Activated CD4-positive, alpha-beta T cell treated with anti-CD3 and anti-CD28 coated beads for 24 hours (primary cell): ENCODE measurements at places on chromosomes 6 and 20.

DNA sequence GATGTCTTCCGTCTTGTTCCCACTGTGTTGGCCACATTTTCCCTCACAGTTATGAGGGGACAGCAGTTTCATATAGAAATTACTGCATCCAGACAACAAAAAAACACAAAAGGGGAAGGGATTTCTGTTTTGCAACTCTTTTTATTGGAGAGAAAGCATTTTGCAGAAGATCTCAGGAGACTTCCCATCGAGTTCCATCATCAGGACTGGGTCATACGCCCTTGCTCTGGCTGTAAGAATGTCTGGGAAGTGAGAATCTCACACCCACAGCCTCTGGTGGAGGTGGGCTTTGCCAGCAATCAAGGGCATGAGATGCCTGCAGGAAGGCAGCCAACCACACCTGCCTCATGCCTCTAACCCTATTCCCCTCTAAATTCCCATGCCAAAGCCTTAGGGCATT is 5.8 kb upstream of the IGF2R start:
- DNase-seq: no peak

- no peak for DNase-seq
Measured at GRCh38 chr6:137518386-137518983, 24.3 kb upstream of the OLIG3 start.

DNA sequence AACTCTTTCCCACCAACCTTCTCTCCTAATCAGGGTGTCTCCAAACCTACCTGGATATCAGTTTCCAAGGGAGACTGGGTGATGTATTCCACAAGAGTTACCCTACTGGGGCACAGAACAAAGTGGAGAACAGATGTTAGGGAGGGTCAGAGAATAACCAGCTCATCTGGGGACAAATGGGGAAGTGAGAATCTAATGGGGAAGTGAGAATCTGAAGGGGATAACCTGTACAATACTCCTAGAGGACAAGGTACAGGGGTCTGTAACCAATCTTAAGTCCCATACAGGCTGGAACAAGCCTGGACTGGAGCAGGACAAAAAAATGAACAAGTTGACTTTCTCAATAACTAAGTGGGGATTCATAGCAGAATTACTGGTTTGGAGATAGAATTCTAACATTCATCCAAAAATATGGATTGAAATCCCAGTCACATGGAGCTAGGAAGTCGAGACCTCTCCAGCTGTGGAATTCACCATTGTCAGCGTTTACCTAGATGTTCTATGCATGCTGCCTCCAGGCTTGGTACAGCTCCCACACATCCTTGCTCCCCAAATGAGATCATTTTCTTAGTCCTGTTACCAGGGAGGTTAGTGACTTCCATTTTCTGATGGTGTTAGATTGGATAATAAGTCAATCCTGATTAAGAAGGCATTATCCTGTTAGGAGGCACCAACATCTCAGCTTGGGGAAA is 214.8 kb upstream of the MOCS1 start:
- DNase-seq: no peak

DNA sequence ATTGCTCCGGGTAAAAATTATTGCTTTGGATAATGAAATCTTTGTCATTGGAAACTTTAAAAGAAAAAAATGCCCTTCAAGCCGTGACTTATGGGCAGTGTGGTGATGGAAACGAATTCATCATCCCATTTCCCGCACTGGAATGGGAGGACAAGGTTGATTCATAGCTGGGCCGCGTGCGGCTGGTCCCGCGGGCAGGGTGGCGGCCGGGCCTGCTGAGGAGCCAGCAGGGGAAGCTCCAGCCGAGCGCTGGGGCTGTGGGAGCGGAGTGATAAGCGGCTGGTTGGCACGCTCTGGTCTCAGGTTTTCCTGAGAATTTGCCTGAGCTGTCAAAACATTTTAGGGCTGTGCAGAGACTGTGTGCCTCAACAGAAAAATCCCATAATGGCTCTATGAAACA is 351.7 kb downstream of the CDC5L start:
- DNase-seq: no peak

DNA sequence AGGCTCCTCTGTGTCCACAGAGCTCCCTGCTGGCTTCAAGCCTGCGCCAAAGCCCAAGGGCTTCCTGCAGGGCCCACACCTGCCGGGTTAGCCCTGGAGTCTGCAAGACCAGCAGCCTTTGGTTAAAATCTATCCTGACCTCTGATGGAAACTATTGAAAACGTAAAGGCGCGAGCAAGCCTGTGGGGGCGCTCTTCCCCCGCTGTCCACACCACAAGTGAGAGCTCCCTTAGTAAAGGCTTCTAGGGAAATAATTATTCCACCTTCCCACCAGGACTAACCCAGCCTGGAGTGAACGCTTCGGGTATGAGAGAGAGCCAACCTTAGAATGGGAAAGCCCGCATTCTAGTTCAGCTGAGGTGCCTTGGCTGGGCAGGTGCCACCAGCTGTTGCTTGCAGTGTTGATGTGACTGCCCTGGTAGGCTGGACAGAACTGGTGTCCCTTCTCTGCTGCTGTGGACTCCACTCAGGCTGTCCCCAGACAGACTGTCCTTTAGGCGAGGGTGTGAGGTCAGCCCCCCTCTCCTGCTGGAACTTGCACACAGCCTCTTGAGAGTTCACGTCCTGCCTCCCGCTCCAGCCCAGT is 68.7 kb downstream of the SYTL3 start:
- DNase-seq: no peak

DNA sequence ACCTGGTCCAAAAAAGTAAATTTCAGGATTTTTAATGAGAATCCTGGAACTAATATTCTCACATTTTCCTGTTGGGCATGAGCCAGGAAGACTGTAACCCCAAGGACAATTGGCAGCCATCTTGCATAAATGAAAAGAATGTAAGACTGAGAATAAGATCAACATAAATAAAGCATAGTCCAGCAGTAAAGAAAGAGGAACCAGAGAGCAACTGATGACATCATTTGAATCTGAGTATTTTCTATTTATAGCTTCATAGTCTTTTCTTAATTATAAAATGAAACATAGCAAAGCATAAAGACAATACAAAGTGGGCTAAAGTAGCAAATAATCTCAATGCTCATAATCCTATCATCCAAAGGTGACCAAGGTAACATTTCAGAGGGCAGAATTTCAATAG is 26.6 kb upstream of the FBXL4 start:
- DNase-seq: no peak

GRCh38 chr6:163324688-163325389 is 89.7 kb upstream of the QKI start:
- DNase-seq: no peak

DNA sequence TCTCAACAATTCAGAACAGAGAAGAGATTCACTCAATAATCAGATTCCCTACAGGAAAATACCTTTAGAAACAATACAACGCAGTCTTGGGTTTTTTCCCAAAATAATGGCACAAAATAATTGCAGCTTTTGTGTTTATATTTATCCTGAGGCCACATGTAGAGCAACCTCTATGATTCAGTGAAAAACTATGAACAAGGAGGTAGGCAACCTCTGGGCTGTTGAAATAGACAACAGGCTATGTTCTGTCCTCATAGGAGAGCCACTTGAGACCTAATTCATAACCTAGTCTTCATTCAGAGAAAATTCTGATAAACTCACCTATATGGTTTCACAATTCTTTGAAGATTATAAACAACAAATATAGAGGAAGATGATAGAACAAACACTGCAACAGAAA is 118.3 kb downstream of the KHDC1L start:
- DNase-seq: no peak

- DNase-seq: no peak
Measured at GRCh38 chr20:24795436-24795835, 153.6 kb upstream of the CST7 start.

- DNase-seq: no peak
Measured at GRCh38 chr20:62244644-62245108, 6.4 kb downstream of the OSBPL2 start.

DNA sequence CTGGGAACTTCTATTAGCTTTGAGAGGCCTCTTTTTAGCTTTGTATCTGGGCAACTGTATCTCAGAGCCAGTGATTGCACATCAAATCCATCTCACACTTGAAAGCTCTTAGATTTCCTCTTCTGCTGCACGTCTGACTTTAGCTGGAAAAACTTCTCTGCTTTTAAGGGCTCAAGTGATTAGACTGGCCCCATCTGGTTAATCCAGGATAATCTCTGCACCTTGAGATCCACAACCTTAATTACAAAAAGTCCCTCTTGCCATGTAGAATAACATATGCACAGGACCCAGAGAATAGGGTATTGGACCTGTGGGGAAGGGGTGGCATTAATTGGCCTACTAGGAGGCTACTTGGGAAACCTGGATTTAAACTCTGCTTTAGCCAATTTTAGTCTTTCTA is 24.2 kb downstream of the KLHL31 start:
- DNase-seq: no peak

DNA sequence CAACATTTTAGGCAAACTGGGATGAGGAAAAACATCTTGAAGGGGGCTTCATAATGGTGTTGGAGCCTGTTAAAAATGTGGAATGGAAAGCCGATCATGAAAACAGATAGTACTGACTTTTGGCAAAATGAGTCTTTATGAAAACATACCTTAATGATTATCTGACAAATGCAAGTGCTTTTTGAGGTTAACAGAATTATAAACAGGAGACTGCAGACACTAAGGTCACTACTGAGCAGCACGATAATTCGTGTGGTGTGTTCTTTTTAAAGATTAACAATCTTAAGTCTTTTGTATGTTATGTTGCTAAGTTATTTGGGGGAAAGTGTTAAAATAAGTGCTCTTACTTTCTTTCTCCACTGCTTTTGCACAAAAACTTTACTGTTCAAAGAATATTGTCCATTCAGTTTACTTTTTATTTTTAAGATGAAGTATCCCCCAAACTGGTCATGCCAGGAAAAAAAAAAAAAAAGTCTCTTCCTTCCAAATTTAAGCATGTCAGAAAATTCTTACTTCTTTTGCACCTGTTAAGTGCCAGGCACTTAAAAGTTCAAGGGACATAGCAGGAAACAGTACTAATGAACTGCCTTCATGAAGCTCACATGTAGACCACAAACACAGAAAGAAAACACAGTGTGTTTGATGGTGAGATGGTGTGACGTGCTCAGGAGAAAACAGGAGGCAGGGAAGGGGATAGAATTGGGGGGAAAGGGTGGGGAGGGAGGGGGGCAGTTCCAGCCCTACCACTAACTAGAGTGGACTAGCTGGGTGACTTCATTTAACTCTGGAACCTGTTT is 73.2 kb downstream of the CDYL start:
- DNase-seq: no peak

DNA sequence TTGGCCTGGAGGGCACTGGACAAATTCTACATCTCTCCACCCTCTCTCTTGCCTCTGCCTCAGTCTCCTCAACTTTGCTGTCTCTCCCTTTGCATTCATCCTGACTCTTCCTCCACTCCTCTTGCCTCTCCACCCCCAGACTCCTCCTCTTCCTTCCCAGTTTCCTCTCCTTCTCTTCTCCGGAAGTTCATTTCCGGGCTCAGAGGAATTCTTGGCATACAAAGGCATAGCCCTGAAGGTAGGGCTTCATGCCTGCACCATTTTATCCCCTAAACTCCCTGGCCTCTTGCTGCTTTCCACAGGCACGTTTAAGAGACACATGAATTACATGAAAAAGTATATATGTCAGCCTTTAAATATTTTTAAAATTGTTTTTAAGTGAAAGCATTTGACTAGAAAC is 10.6 kb downstream of the BFSP1 start:
- no peak for DNase-seq

GRCh38 chr6:35725721-35726438 is 11.0 kb upstream of the ARMC12 start:
- DNase-seq: no peak

DNA sequence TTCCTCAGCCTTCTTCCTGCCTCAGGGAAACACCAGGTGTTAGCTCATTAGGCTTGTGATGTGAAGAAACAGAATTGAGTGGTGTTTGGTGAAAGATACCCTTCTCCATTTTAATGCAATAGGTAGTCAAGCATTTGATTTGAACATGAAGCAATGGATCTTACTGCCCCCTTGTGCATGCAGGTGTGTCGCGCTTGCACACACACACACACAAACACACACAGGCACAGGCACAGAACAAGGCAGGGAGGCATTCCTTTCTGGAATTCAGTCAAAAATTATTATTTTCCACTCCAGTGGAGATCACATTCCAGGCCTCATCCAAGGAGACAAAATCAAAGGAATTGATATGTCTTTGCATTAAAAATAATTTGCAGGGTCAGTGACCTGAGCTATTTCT is 667.0 kb upstream of the MARCKS start:
- DNase-seq: no peak

- DNase-seq: no peak
Measured at GRCh38 chr6:154506582-154506981, 3.9 kb downstream of the CNKSR3 start.

DNA sequence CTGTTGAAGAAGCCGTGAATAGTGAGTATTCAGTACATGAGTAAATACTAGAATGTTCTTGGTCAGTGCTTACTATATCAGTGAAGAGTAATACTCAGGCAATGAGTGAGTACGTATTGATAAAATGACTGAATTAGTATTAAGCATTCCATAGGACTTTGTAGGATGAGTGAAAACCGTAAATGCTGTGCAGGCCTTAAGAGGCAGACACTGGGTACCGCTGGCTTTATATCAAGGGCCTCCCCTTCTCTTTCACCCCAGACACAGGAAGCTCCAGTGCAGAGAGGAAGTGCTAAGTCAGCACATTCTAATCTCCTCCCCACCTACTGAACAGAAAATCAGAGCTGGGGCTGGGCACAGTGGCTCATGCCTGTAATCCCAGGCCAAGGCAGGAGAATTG is 24.2 kb downstream of the POFUT1 start:
- no peak for DNase-seq

DNA sequence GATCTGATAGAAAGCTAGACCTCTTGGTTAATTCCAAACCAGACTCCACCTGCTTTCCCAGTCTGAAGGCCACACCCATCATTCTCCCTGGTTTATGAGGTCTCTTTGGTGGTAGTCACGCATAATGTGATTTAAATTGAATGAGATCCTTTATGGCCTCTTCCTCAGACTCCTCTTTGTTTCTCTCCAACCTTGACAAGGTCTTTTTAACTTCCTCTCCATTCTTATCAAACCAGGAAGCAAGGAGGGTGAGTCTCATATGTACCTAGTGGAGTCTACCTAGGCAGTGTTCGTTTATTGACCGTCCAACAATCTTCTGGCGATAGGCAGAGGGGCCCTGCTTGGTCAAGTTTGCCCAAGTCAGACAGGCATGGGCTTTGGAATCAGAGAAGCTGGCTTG is 184.2 kb upstream of the LAMP5 start:
- DNase-seq: no peak

DNA sequence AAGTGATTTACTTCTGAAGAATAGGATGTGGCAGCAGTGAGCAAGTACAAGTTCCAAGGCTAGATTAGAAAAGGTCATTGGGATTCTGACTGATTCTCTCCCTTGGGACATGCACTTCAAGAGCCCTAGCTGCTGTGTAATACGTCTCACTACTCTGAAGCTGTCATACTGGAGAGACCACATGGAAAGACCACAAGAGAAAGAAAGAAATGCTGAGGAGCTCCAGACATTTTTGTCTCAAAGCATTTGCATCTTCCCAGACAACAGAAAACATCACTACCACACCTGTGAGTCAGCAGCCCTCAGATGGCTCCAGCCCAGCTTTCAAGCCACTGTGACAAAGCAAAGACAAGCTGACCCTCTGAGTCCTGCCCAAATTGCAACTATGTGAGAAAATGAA is 20.7 kb downstream of the TENT5A start:
- DNase-seq: no peak
